ENCODE measurements at places on chromosomes 12 and 14. TPM values are rescaled to one million over a fixed set of nuclear protein-coding genes. Genes with fewer than 3 reads are reported as not detected.

DNA sequence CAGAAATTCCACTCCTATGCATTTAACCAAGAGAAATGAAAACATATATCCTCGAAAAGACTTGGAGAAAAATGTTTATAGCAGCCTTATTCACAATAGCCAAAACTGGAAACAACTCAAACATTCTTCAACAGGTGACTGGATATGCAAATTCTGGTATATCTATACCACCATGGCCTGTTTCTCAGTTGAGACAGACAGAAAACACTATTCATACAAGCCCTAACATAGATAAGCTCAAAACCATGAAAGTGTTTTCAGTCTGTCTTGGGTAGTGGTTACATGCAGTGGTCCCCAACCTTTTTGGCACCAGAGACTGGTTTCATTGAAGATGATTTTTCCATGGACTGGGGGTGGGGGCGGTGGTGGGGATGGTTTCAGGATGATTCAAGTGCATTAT is 83.8 kb downstream of the SRGAP1 start:
- no peak for DNase-seq

DNA sequence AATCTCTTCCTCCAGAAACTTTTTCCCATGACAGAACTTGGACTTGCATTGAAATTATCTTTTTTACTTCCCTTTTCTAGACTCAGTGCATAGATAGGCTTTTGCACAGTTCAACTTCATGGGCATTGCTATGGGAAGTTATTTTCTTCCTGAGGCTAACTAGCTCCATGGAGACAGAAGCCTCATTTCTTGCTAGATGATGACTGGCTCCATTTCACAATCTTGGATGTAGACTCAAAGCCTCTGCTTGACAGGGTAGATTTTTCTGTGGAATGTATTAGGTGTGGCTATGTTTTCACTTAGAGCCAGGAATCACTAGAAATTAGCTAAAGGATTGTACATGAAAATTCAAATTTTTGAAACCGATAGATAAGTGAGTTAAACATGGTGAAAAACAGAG is 884.1 kb upstream of the MGAT4C start:
- DNase-seq = no peak

DNA sequence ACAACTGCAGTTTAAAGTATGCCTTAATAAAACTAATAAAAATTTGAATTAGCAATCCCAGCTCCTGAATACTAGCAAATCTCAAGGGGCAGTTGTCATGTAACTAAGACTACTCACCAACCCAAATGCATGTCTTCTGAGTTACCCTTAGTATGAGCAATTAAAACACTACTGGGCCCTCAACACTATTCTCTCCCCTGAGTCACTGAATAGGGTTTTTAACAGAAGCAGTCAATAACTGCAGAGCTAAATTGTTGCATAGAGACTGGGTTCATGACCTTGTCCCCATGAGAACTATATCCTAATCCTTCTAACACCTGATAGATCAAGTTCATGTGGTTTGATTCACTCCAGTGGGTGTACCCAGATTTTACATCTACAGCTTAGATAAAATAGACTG is 38.8 kb downstream of the MDM1 start:
- DNase-seq = no peak

GRCh38 chr14:22821193-22822015 is 6.2 kb upstream of the SLC7A7 start:
- no peak for DNase-seq

GRCh38 chr12:42779186-42779859 is 189.8 kb upstream of the PRICKLE1 start:
- DNase-seq = no peak

DNA sequence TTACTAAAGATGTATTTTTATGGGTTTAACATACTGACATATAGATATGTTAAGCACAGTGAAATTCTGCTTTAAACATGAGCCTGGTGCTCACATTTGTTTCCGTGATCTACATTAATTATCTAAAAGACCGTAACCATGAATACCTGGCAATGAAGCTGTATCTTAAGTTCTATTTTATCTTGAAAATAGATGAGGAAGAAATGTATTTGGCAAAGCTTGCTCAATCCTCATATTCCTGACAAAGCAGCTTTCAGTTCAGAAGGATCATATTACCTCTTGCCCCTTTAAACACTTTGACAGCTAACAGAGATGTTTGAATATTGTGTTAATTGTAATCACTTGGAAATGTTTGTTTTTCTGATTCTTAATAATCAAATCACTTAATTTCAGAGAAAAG is 9.8 kb downstream of the EPYC start:
- DNase-seq = no peak

- DNase-seq = no peak
These were observed 604 bp downstream of the GALNT4 start for GRCh38 chr12:89523843-89524540.

- no peak for DNase-seq
These were observed 52.0 kb downstream of the NOC4L start for GRCh38 chr12:132196038-132196872.

DNA sequence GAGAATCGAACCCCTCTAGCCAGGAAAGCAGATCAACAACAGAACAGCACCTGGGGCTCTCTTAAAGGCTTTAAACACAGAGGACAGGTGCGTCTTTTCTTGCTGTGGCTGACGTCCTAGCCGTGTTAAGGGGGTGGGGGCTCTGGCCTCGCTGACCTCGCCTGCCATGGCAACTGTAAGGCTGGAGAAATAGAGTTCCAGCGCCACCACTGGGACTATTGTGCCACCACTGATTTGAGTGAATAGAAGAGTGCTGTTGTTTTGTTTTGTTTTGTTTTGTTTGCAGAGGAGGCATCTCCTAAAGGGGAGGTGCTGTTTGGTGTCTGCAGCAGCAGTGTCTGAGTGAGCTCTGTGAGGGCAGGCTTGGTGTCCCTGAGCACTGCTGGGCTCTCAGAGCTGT is 34.2 kb upstream of the PRMT8 start:
- DNase-seq = no peak

DNA sequence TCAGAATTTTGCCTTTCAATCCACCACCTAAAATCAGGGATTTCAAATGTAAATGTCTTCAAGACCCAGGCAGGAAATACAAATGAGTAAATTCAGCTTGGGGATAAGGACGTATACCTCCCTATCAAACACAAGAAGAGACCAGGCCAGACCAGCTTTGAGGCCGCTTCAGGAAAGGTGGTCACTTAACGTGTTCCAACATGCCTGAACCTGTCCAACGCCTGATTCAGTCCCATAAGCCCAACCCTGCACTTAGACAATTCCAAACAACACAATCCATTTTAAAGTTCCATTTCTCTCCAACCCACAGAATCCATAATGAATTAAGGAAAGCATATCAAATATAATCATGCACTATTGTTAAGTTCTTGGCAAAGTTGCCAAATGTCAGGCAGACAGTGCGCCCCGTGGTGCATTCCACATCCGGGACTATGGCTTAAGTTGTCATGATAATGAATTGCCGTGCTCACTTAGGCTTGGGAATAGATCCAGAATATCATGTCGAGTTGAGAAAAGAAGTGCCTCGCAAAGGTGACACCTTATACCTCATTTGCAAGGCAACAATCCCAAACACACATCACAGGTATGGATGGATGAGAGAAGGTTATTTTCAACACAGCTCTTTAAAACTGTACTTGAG is 35.5 kb downstream of the CCDC60 start:
- DNase-seq = no peak

DNA sequence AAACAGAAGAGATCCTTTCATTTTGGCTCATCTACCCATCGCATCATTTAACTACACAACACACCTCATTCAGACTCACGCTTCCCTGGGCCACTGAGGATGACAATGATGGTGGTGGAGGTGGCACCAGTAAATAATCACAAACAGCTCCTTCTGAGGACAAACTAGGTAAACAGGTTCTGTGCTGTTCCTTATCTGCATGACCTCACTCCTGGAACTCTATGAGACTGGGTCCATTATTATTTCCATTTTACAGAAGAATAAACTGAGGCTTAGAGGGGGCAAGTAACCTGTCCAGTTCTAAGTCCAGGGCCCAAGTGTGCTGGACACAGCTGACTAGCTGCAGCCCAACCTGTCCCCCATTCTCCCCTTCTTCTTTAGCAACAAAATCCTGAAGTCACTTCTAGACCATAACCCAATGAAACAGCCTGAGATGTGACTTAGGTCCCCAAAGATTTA is 50.4 kb downstream of the ITPK1 start:
- DNase-seq = no peak

The LRRK2 gene
- polyA plus RNA-seq = 43.4 TPM

The RND1 gene
- polyA plus RNA-seq = 4.6 TPM

The DENND5B gene
- 28.4 TPM for polyA plus RNA-seq

The KRT79 gene
- polyA plus RNA-seq = not detected

The KIAA0586 gene
- 22.2 TPM for polyA plus RNA-seq

The HOXC6 gene
- 23.3 TPM for polyA plus RNA-seq

The MYH6 gene
- 0.19 TPM for polyA plus RNA-seq

Data from right renal cortex interstitium (tissue), 3 donors.